ENCODE measurements at places on chromosomes 2 and 18.

DNA sequence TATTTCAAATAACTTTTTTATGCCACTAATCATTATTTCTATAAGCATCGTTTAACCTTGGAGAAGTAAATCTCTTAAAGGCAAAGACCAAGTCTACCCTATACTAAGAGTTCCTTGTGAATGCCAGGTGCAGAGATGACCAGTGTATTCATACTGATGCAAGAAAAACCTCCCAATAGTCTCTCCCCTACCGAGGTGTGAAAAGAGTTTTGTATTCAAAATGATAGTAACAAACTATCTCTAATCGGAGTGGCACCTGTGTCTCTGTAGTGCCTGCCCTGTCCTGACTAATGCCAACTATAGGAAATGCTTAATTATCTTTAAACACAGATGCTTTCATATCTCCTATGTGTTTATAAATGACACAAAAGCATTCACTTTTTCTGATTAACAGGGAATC, 798.5 kb downstream of the TRIB2 start:
- H3K27me3 ChIP-seq: no peaks in the 10 kb centered on the region
- no peak overlapping the region for H3K27ac ChIP-seq
- no peaks in the 10 kb centered on the region for H3K4me1 ChIP-seq
- no peak for DNase-seq
- no peaks in the 10 kb centered on the region for H3K36me3 ChIP-seq

DNA sequence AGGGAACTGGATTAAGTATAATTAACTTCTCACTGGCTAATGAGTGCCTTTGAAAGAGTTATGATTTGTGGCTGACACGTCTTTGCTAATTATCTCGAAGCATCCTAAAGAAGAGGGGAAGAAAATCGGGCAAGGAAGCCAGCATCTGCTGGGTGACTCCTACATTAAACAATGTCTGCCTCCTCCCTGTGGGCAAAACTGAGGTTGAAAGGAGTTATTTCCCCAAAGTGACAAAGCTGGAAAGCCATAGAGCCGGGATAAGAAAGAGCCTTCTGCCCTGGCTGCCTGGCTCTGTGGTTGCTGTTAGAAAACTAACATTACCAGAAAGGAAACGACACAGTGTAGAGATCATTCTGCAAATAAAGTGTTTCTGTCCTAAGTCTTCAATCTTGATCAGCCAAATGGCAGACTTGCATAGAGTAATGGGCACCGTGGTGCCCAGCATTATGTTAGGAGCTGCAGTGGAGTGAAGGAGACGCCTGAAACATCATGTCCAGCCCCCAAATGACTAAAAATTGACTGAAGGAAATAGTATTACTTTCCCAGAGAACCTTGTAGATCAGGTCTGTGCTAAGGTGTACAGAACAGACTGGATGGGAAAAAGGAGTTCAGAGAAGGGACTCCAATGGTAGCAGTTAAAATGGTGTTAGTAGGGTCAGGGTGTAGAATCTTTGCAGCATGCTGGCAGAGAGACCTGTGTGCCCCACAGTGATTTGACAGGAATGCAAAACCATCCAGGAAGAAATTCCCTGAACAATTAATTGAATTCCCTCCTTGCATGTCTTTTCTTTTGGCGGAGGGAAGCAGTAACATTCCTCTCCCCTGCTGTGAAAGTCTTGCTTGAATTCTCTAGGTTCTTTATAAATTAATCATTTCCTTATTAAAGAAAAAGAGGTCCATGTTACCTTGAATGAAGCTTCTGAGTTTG, 44.4 kb downstream of the ALPK2 start:
- peaks cover 3% of the 10 kb centered on the region for H3K4me1 ChIP-seq
- no peak for DNase-seq
- no peaks in the 10 kb centered on the region for H3K36me3 ChIP-seq
- no peaks in the 10 kb centered on the region for H3K27me3 ChIP-seq
- H3K27ac ChIP-seq: no peak overlapping the region
- no peak overlapping the region for H3K4me3 ChIP-seq

DNA sequence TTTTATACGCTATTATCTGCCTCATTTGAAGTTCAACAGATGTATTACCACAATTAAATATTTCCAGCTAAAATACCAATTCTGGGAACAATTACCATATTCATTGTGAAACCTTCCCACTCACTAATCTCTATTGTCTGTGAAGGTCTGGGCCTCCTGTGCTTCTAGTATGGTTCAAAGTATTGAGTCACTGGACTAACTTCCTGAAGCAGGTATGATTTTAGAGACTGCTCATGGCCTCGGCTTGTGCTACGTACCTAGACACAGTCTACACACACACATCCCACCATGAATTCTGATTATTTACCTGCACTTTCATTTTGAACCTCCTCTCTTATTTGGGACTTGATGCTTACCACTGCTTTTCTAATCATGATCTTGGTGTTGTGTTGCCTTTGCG, 180.7 kb upstream of the EPHA4 start:
- H3K27me3 ChIP-seq: no peaks in the 10 kb centered on the region
- no peak overlapping the region for H3K27ac ChIP-seq
- DNase-seq: no peak

DNA sequence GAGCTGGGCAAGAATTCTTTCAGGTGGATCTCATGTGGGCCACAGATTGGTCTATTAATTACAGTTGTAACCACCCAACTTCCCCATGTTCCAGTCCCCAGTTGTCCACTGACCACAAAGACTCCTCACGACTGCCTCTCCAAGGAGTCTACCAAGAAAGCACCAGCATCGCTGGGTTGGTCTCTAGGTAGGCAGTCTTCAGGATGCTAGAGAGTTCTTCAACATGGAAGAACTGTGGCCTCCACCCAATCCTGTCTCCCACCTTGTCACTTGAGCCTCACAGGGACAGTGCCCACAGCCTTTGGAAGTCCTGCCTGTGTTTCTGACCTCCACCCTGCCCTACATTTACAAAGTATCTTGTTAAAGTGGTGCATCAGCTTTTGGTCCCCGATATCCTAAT, 184.7 kb upstream of the FN1 start:
- H3K4me1 ChIP-seq: peaks cover 2% of the 10 kb centered on the region
- H3K36me3 ChIP-seq: no peaks in the 10 kb centered on the region
- no peak for DNase-seq
- H3K27ac ChIP-seq: no peak overlapping the region
- H3K27me3 ChIP-seq: no peaks in the 10 kb centered on the region

GRCh38 chr2:147636238-147636882, 208.5 kb upstream of the ACVR2A start:
- H3K27me3 ChIP-seq: no peaks in the 10 kb centered on the region
- no peaks in the 10 kb centered on the region for H3K36me3 ChIP-seq
- peaks cover 6% of the 10 kb centered on the region for H3K4me1 ChIP-seq
- no peak overlapping the region for H3K27ac ChIP-seq
- no peak overlapping the region for H3K4me3 ChIP-seq
- DNase-seq: no peak

- no peak for DNase-seq
- H3K4me3 ChIP-seq: no peak overlapping the region
- H3K4me1 ChIP-seq: no peaks in the 10 kb centered on the region
- H3K27me3 ChIP-seq: no peaks in the 10 kb centered on the region
- no peak overlapping the region for H3K27ac ChIP-seq
Measured at GRCh38 chr18:50981381-50981780, 13.5 kb downstream of the ELAC1 start.

- H3K4me1 ChIP-seq: peaks cover 40% of the 10 kb centered on the region
- no peak overlapping the region for H3K4me3 ChIP-seq
Measured at GRCh38 chr2:46535360-46535759, 56.0 kb downstream of the TMEM247 start.

- H3K27me3 ChIP-seq: no peaks in the 10 kb centered on the region
- DNase-seq: no peak
- H3K4me3 ChIP-seq: no peak overlapping the region
- no peaks in the 10 kb centered on the region for H3K36me3 ChIP-seq
- no peak overlapping the region for H3K27ac ChIP-seq
Measured at GRCh38 chr18:75694292-75694691, 266.8 kb upstream of the SMIM21 start.

DNA sequence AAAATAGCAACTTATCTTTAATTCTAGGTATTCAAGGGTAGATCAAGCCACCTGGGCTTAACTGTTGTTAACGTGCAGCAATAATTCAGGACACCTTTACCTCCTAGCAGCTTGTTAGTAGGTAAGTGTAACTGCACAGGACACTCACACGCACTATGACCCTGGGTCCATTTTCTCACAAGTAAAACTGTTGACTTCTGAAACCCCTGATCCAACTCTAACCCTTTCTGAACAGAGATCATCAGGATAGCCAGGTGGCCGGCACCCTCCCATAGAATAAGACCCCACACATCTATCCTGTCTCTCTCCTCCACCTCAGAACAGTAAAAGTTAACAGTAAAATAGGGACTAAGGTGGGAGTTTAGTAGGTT, 610 bp downstream of the SPC25 start:
- DNase-seq: no peak
- peaks cover 6% of the 10 kb centered on the region for H3K4me1 ChIP-seq
- H3K27ac ChIP-seq: no peak overlapping the region
- H3K4me3 ChIP-seq: peak overlapping the region; percentile 70
- no peaks in the 10 kb centered on the region for H3K27me3 ChIP-seq

GRCh38 chr2:2331881-2332280, 806 bp upstream of the MYT1L start:
- no peaks in the 10 kb centered on the region for H3K36me3 ChIP-seq
- no peak overlapping the region for H3K4me3 ChIP-seq
- no peak overlapping the region for H3K27ac ChIP-seq
- H3K27me3 ChIP-seq: no peaks in the 10 kb centered on the region
- no peaks in the 10 kb centered on the region for H3K4me1 ChIP-seq
- no peak for DNase-seq

DNA sequence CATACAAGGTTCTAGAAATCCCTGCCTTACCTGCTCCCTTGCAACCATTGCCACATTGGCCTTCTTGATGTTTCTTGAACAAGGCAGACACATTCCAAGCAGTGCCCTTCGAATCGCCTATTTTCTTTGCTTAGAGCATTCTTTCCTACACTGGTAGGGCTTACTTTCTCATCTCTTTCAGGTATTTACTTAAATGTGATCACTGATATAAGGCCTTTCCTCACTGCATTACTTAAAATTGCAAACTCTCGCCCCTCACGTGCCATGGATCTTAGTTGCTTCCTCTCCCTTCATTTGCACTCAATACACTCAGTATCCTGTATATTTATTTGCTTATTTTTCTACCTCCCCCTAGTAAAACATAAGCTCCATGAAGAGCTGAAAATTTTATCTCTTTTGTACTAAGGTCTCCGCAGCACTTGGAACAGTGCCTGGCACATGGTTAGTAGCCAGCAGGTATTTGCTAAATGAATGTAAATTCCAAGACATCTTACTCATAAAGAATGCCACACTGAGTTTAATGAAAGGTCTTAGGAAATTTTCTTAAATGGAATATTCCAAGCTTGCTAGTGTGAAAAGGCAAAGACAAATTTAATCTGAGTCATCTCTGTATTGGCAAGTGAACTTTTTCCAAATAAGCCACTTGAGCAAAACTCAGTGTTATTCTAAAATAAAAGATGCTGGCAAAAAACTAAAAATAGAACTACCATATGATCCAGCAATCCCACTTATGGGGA, 42.4 kb upstream of the FIGN start:
- H3K27ac ChIP-seq: no peak overlapping the region
- no peak for DNase-seq
- H3K36me3 ChIP-seq: no peaks in the 10 kb centered on the region
- no peak overlapping the region for H3K4me3 ChIP-seq
- H3K4me1 ChIP-seq: no peaks in the 10 kb centered on the region

DNA sequence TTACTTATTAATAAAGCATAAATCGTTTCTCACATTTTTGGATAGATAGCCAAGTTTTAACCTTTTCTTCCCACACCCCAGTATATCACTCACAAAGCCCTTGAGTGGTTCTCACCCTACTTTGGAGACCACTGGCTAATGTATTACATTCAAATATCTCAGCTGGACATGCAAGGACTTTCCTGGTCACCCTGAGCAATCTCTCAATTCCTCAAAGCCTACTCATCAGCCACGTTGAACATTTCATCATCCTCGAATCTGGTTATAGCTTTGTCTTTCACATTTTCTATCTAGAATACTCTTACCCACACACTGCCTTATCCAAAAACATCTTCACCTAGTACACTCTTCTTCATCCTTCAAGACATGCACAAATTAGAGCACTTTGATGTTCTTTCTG, 71.1 kb upstream of the MAPRE2 start:
- no peaks in the 10 kb centered on the region for H3K36me3 ChIP-seq
- no peak overlapping the region for H3K4me3 ChIP-seq
- H3K4me1 ChIP-seq: no peaks in the 10 kb centered on the region

DNA sequence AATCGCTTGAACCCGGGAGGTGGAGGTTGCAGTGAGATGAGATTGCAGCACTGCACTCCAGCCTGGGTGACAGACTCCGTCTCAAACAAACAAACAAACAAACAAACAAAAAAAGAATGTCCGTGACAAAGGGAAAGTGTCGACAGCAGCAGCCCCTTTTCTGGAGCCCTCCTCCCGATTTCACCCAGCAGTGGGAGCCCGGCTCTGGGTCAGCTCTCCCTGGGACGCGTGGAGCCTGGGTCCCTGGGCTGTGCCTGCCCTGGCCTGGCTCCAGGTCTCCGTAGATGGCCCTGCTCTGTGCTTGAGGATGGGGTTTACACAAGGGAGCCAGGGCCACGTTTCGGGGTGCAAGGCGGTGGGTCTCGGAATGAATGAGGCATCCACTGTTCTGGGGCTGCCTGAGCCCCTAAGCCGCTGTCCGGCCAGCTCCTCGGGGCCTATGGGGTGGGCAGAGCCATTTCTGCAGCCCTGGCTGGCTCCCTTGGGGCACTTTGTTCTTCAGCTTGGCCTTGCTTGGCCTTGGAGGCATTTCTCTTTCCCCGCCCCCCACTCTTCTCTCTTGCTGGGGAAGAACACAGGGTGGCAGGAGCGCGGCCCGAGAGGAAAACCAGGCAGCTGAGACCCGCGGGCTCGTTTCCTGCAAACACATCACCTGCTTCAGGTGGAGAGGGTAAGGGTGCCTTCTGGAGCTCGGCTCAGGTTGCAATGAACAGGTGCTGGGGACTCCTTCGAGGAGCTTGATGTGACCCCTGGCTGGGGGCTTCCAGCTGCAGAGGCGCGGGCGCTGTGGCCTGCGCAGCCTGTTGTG, 29.1 kb downstream of the RTP5 start:
- H3K36me3 ChIP-seq: peaks cover 3% of the 10 kb centered on the region
- DNase-seq: no peak
- H3K27ac ChIP-seq: no peak overlapping the region

GRCh38 chr2:191270306-191271161, 25.3 kb downstream of the MYO1B start:
- no peaks in the 10 kb centered on the region for H3K4me1 ChIP-seq
- H3K27me3 ChIP-seq: no peaks in the 10 kb centered on the region
- H3K4me3 ChIP-seq: no peak overlapping the region
- no peak for DNase-seq

DNA sequence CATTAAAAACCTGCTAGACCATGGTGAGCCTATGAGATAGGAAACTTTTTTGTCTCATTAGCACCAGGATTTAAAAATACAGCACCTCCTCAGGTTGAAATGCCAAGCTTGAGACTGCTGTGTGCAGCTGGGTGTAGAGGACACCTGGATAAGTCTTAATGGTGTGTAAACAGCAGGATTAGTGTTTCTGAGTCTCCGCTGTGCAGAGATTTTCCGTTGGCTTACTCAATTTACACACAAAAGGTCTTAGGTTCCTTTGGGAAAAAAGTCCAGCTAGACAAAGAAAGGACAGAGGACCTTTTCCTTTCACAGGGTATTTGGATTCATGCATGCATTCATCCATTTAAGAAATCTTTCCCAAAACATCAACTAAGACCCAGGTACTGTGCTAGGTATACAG, 168.1 kb downstream of the NRXN1 start:
- H3K27ac ChIP-seq: no peak overlapping the region
- H3K4me1 ChIP-seq: no peaks in the 10 kb centered on the region
- no peak overlapping the region for H3K4me3 ChIP-seq
- H3K36me3 ChIP-seq: no peaks in the 10 kb centered on the region

Data from CD4-positive, alpha-beta T cell (primary cell).